Right lobe of liver (tissue), 6 donors: ENCODE measurements at places on chromosomes 5 and 9. TPM values are rescaled to one million over a fixed set of nuclear protein-coding genes. Genes with fewer than 3 reads are reported as not detected.

Gene TRIM41
- total RNA-seq, result 7.3 TPM

DNA sequence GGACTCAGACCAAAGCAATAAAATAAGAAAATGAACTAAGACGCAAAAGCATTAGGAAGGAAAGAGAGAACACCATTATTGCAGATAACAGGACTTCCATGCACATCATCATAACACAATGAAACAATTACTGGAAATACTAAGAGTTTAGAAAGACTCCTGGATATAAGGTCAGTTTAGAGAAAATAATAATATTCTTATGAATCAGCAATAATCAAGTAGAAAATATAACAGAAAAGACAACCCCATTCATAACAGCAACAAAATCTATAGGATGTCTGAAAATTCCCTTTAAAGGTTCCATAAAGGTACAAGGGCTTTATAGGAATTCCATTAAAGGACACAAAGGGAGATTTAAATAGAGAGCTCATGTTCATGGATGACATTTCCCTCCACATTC is 73.0 kb downstream of the SPTLC1 start:
- peaks cover 44% of the 10 kb centered on the region for H3K36me3 ChIP-seq
- H3K4me3 ChIP-seq, result no peak overlapping the region
- no peak overlapping the region for H3K27ac ChIP-seq
- H3K4me1 ChIP-seq, result no peaks in the 10 kb centered on the region

Gene SPINK6
- total RNA-seq, result not detected

DNA sequence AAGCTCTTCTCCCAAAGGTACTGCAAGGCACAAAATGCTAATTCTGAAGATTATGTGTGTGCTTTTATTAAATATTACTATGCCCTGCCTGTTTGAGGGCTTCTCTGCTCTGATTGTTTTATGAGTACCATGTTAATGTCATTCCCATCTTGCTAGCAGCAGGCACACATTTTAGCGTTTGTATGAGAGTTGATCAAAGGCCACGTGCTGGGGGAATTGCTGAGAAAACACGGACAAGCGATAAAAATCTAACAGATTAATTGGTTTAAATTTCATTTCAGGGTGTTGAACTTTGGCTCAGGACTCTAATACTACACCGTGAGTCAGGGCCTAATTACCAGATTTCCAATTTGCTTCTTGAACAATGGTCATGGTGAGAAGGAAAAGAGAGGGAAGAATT is 298.4 kb downstream of the EBF1 start:
- H3K27ac ChIP-seq, result no peak overlapping the region
- H3K27me3 ChIP-seq, result no peaks in the 10 kb centered on the region
- H3K36me3 ChIP-seq, result no peaks in the 10 kb centered on the region
- peaks cover 3% of the 10 kb centered on the region for H3K4me1 ChIP-seq
- no peak overlapping the region for H3K4me3 ChIP-seq
- DNase-seq, result no peak

DNA sequence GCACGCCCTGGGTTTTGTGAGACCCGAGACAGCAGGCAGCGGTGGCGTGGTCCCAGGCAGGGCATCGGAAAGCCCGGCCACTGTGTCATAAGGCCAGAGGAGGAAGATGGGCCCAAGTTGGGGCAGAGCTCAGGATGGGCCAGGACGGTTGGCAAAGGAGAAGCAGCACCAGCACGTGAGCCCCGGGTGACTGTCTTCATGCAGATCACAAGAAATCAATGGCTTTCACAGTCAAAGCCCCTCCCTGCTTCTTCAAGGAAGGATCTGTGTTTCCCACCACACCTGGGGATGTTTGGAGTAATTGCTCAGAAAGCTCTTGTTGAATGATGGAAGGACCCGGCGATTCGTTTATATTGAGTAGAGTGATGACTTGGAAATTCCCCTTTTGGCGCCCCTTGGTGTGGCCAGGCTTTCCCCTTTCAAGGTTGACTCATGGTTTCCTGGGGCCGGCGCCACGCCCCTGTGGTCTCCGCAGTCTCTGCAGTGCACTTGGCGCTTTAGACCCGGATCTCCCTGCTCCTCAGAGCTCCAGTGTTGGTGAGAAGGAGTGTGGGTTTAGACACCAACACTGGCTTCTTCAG is 52.1 kb downstream of the IL31RA start:
- no peaks in the 10 kb centered on the region for H3K27me3 ChIP-seq
- no peak overlapping the region for H3K27ac ChIP-seq
- H3K4me1 ChIP-seq, result no peaks in the 10 kb centered on the region
- no peaks in the 10 kb centered on the region for H3K36me3 ChIP-seq

DNA sequence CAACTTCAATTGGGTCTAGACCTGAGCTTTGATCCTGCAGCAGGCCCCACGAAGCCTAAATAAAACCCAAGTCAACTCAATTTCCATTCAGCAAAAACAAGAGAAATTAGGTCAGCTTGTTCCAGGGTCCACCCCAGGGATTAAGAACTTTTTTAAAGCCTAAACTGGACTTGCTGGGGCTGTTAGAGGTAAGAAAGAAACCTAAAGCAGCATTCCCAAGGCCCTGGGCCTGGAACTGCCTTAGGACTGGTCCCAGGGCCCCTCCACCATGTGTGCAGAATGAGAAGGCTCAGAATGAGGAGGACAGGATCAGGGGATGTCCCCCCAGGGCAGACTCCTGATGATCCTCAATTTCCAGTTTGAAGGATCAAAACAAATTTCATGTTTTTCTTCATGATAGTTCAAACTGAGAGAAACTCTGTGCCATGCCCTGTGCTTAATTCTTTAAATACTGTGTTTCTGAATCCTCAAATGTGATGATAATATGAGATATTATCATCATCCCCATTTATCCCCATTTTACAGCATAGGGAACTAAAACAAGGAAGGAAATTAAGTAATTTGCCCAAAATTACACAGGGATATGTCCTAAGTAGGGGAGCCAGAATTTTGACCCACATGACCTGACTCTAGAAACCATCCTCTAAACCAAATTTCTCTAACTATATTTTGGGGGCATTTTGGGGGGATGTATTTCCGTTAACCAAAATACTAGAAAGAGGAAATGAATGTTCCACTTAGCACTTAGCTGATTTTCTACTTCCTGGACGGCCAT is 64.5 kb downstream of the DENND1A start:
- no peaks in the 10 kb centered on the region for H3K4me1 ChIP-seq
- no peak overlapping the region for H3K4me3 ChIP-seq
- DNase-seq, result no peak
- no peak overlapping the region for H3K27ac ChIP-seq

DNA sequence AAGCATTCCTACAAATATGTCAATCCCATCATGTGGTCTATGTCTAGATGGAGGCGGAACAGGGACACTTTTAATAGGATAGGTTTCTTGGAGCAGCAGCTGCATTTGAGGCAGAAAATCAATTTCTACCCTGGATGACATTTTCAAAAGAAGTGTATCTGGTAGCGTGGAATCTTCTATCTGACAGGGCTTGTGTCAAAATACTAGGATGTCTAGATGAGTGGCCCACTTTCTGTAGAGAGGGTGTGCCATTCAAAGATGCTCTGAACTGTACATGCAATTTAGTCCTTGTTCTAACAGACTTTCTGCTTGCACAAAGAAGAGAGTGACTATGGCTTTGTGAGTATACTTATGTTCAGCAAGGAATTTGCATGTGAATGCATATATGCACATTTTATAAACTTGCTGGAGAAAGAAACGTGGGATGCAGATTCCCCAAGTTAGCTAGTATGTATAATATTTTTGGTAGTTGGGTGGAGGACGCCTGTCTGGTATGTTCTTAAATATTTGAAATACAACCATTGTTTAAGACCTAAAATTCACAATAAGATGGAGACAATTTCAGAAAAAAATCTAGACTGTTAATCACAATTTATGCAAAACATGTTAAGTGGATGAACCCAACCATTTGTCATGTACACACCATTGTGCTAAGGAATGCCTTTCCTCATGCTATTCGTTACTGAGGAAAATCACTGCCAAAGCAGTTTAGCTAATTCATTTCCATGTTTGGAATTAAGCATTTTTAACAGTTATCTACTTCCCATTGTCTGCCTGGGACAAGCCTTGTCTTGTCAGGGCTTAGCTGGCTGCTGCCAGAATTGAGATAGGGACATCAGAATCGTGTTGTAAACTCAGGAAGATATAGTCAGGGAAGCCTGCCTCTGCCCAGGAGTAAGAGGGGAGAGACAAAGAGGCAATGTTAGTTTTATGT is 129.1 kb upstream of the MEF2C start:
- no peaks in the 10 kb centered on the region for H3K27me3 ChIP-seq
- H3K4me3 ChIP-seq, result no peak overlapping the region
- H3K27ac ChIP-seq, result no peak overlapping the region
- no peaks in the 10 kb centered on the region for H3K36me3 ChIP-seq
- DNase-seq, result no peak

- H3K27ac ChIP-seq, result no peak overlapping the region
- no peaks in the 10 kb centered on the region for H3K36me3 ChIP-seq
- no peaks in the 10 kb centered on the region for H3K4me1 ChIP-seq
- H3K4me3 ChIP-seq, result no peak overlapping the region
- DNase-seq, result no peak
Measured at GRCh38 chr9:137987244-137988030, 109.9 kb downstream of the CACNA1B start.

DNA sequence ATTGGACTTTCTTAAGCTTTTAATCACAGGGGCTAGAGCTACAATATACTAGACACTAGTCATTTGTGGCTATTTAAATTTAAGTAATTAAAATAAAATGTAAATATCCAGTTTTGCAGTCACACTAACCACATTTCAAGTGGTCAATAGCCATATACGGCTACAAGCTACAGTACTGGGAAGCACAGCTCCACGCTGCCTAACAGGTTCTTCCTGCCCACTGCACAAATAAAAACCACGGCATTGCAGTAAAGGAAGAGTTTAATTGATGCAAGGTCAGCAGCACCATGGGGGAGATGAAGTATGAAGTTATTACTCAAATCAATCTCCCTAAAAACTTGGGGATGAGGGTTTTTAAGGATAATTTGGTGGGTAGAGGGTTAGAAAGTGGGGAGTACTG is 134.1 kb downstream of the LURAP1L start:
- no peaks in the 10 kb centered on the region for H3K4me1 ChIP-seq
- no peak overlapping the region for H3K4me3 ChIP-seq
- H3K27ac ChIP-seq, result no peak overlapping the region
- no peaks in the 10 kb centered on the region for H3K27me3 ChIP-seq

GRCh38 chr5:10400831-10401230 is 40.8 kb upstream of the ROPN1L start:
- no peaks in the 10 kb centered on the region for H3K27me3 ChIP-seq
- no peak overlapping the region for H3K27ac ChIP-seq
- H3K4me3 ChIP-seq, result no peak overlapping the region
- H3K4me1 ChIP-seq, result no peaks in the 10 kb centered on the region
- no peak for DNase-seq

GRCh38 chr9:28056006-28056405 is 482.7 kb upstream of the C9orf72 start:
- H3K36me3 ChIP-seq, result no peaks in the 10 kb centered on the region
- no peak overlapping the region for H3K4me3 ChIP-seq
- H3K27ac ChIP-seq, result no peak overlapping the region
- no peak for DNase-seq
- no peaks in the 10 kb centered on the region for H3K4me1 ChIP-seq

Gene ABO
- not detected for total RNA-seq

- H3K27me3 ChIP-seq, result no peaks in the 10 kb centered on the region
- H3K4me1 ChIP-seq, result no peaks in the 10 kb centered on the region
- H3K27ac ChIP-seq, result no peak overlapping the region
- H3K4me3 ChIP-seq, result no peak overlapping the region
Measured at GRCh38 chr9:123599781-123600180, 243.8 kb downstream of the CRB2 start.

- no peak overlapping the region for H3K27ac ChIP-seq
- no peaks in the 10 kb centered on the region for H3K36me3 ChIP-seq
- no peaks in the 10 kb centered on the region for H3K4me1 ChIP-seq
Measured at GRCh38 chr5:62266573-62266972, 39.4 kb upstream of the KIF2A start.

DNA sequence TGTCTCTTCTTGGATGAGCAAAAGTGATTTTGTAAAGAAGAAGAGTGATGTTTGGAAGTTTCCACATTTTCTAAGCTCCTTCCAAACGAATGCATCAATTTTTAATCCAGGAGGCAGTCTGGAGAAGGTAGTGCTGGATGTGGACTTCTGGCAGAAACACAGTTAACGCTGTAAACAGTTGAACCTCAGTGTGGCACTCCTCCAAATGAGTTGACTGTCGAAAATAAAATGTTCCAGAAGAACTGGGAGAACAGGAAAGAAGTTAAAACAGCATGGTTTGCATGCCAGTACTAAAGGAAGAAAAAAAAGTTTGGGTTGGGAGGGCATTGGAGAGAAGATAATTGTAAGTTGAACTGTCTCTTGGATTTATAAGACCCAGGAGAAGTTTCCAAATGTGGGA is 6.5 kb downstream of the ZNF462 start:
- H3K36me3 ChIP-seq, result no peaks in the 10 kb centered on the region
- H3K27ac ChIP-seq, result peak overlapping the region; percentile 55
- no peak for DNase-seq
- H3K27me3 ChIP-seq, result no peaks in the 10 kb centered on the region

Gene GARNL3
- 8.8 TPM for total RNA-seq

GRCh38 chr9:106889061-106889590 is 26.2 kb downstream of the ZNF462 start:
- H3K4me3 ChIP-seq, result no peak overlapping the region
- no peaks in the 10 kb centered on the region for H3K36me3 ChIP-seq
- no peaks in the 10 kb centered on the region for H3K4me1 ChIP-seq
- no peak overlapping the region for H3K27ac ChIP-seq

DNA sequence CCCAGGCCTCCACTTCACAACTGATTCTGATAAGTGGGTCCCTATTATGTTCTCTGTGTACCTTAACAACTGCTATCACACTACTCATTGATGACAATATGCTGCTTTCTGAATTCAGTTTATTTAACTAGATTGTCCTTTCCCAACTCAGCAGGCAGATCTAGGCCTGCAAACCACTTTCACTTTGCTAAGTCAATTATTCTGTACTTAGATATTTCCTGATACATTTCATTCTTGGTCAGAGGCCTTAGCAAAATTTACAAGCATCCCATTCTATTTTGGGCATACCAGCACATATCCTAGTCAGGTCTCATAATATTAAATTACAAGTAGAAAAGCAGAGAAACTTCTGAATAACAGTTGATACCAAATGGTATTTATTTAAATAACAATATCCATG is 235.7 kb upstream of the HAPLN1 start:
- no peak overlapping the region for H3K4me3 ChIP-seq
- H3K4me1 ChIP-seq, result no peaks in the 10 kb centered on the region
- no peak for DNase-seq
- H3K27ac ChIP-seq, result no peak overlapping the region
- H3K27me3 ChIP-seq, result no peaks in the 10 kb centered on the region

DNA sequence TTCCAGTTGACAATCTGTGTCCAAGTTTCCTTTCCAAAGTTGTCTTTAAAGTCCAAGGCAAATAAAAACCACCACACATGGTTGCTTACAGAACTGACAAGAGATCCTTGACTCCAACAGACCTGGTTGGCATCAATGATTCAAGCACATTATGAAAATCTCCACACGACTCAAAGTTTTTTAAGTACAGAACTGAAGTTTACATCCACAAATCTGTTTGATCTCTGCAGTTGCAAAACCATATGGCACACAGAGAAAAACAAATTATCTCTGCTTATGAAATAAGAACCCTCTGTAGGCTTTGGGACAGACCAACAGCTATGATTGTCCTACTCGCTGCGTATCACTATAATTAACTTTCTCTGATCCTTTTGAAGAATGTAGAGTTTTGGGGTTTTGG is 60.8 kb downstream of the MLLT3 start:
- H3K27ac ChIP-seq, result no peak overlapping the region
- H3K4me1 ChIP-seq, result no peaks in the 10 kb centered on the region
- DNase-seq, result no peak
- H3K36me3 ChIP-seq, result no peaks in the 10 kb centered on the region

- DNase-seq, result no peak
- H3K27ac ChIP-seq, result no peak overlapping the region
- H3K4me1 ChIP-seq, result no peaks in the 10 kb centered on the region
- no peaks in the 10 kb centered on the region for H3K27me3 ChIP-seq
- H3K4me3 ChIP-seq, result no peak overlapping the region
- H3K36me3 ChIP-seq, result no peaks in the 10 kb centered on the region
Measured at GRCh38 chr9:90770182-90770738, 31.4 kb upstream of the SYK start.
